Hematopoietic multipotent progenitor cell treated with erythropoietin and hydrocortisone succinate and interleukin-3 and kit ligand, for 4 days (in vitro differentiated cells): ENCODE measurements at places on chromosomes 12 and 14.
A peak's percentile ranks its signal among the peaks of the same experiment; 100 is the strongest.

DNA sequence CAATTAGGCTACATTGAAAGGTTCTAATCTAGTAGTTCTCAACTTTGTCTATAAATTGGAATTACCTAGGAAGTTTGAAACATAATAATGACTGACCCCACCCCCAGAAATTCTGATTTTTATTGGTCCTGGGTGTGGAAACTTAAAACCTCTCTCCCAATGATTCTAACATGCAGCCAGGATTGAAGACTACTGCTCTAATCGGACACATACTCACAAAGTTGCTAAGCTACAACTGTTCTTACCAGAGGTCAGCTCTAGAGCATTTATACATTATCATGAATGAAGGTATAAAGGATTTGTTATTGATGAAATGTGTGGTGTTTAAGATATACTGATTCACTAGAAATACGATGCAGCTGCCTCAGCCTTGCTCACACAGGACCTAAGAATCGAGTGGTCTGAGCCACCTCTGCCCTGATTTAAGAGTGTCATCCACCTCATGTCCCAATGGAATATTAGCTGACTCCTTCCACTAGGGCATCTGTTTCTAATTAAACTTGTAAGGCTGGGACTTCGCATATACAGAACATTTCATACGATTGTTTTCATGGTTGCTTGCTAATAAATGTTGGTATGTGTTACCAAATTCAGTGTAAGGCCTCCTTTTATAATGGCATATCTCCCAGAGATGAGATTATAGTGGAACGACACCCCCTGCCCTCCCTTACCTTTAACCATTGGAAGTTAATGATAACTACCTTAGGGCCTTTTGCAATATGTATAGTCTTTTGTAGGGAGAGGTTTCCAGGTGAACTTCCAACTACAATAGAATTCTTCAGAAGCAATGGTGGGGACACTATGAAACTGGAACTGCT, 410.8 kb upstream of the PDE3A start:
- DNase-seq: no peak

GRCh38 chr14:90696720-90697119, 119.5 kb downstream of the TTC7B start:
- no peak for DNase-seq

DNA sequence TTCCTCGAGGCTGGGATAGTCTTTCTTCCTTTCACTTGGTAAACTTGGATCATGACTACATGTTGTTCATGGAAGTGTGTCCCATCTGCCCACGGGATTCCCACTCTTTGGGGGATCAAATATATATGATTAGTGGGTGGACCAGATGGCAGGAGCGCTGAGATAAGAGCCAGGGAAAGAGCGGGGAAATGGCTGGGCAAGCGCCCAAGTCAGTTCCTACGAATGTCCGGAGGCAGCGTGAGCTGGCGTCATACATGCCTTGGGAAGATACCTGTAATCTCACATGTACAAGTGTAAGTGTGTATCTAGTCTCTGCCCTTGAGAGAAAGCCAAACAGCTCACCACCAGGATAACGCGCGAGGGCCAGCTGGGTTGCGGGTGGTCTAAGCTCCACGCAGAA, 62.3 kb downstream of the FZD10 start:
- no peak for DNase-seq

GRCh38 chr12:120399531-120399930, 30.6 kb upstream of the MSI1 start:
- DNase-seq: no peak

GRCh38 chr12:57001448-57001906, 4.9 kb downstream of the ZBTB39 start:
- DNase-seq: peak; percentile 86

GRCh38 chr12:95386051-95386450, 87.9 kb upstream of the METAP2 start:
- no peak for DNase-seq

GRCh38 chr14:68349900-68350629, 442.8 kb downstream of the ZFP36L1 start:
- DNase-seq: no peak

- DNase-seq: no peak
These were observed 212.1 kb downstream of the ITPR2 start for GRCh38 chr12:26620907-26621306.

GRCh38 chr14:36408388-36408787, 88.0 kb upstream of the MBIP start:
- peak; percentile 1 for DNase-seq

DNA sequence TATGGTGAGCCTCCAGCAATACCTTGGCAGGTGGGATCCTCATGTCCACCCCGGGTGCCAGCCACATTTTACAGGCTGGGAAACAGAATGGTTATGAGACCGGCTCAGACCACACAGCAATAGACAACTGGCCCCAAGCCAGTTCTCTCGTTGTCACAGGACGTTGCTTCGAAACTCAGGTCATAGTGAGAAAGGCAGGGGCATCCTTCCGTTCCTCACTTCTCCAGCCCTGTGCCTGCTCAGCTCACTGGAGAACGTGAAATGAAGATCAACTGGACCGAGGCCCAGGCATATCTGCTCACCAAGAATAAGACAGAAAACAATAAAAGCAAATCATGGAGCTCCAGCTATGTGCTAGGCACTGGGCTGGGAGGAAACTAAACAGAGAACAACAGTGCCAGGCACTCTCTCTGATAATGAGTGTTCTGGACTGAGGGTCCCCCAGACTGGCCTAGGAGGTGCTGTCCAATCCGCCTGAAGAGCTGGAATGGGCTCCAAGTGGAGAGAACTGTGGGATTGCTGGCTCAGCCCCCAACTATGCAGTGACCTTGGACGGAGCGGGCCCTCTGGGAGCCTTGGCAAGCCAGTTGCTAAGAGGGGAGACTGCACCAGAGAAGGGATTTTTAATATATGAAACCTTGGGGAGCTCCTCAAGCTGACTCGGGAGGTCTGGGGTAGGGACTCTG, 18.8 kb upstream of the FAIM2 start:
- no peak for DNase-seq

GRCh38 chr12:29559198-29559597, 61.7 kb upstream of the OVCH1 start:
- no peak for DNase-seq

GRCh38 chr14:96098309-96098998, 59.3 kb downstream of the C14orf132 start:
- DNase-seq: peak; percentile 31

DNA sequence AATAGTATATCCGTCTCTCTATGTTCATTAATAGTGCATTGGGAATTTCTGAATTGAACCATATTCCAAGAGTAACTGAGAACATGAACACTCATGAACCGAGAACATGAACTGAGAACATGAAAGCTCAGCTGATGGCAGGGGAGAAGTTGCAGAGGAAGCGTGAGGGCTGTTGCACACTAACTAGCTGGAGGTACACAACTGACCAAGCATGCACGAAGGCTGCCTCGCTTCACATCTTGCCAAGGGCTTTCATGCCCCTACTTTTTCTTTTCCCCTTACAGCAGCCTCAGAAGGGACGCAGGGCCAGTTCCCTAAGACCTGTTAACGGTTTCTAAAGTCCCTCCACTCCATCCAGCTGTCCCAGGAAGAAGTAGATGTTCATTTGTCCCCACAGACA, 4.3 kb downstream of the RNASE1 start:
- DNase-seq: no peak
